Activated T-helper 17 cell treated with anti-CD3 and anti-CD28 coated beads, Interleukin-2, amount 50 U/mL, for 72 hours (primary cell): ENCODE measurements at places on chromosomes 11 and 22.

GRCh38 chr22:43968614-43969013 lies 13.4 kb downstream of the SAMM50 start:
- no peak for ATAC-seq

GRCh38 chr11:128796270-128796669 lies 70.8 kb downstream of the KCNJ1 start:
- ATAC-seq, result peak; percentile 68

- ATAC-seq, result no peak
These were observed 806.7 kb downstream of the NTM start for GRCh38 chr11:132177106-132177505.

DNA sequence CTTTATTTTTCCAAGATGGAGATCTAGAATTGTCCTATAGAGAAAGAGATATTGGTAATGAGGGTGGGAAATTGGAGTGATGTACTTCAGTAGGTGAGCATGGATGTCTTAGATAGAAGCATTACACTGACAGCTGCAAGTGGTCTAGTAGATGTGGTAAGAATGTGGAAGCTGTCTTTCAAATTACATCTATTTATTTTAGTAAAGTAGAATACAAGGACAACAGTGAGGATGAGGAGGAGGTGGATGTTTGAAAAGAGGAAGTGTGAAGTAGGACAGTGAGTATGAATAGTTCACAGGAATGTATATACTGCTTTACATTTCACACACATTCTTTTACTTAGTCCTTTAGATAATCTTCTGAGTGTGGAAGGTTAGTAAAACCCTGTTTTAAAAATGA lies 64.2 kb downstream of the HIPK3 start:
- ATAC-seq, result no peak

GRCh38 chr11:43758927-43759326 lies 78.4 kb downstream of the HSD17B12 start:
- no peak for ATAC-seq
